ENCODE measurements at places on chromosomes 16 and 17. TPM values are rescaled to one million over a fixed set of nuclear protein-coding genes. Genes with fewer than 3 reads are reported as not detected.

GRCh38 chr16:55574811-55575210 lies 8.3 kb downstream of the CAPNS2 start:
- H3K27ac ChIP-seq, result no peak overlapping the region
- H3K36me3 ChIP-seq, result peaks cover 22% of the 10 kb centered on the region
- no peaks in the 10 kb centered on the region for H3K27me3 ChIP-seq
- H3K4me1 ChIP-seq, result no peaks in the 10 kb centered on the region
- no peak overlapping the region for H3K4me3 ChIP-seq
- no peak for DNase-seq

GRCh38 chr16:10552998-10553491 lies 27.4 kb downstream of the EMP2 start:
- no peaks in the 10 kb centered on the region for H3K4me1 ChIP-seq
- no peaks in the 10 kb centered on the region for H3K27me3 ChIP-seq
- no peaks in the 10 kb centered on the region for H3K36me3 ChIP-seq
- peak overlapping the region; percentile 35 for H3K4me3 ChIP-seq

DNA sequence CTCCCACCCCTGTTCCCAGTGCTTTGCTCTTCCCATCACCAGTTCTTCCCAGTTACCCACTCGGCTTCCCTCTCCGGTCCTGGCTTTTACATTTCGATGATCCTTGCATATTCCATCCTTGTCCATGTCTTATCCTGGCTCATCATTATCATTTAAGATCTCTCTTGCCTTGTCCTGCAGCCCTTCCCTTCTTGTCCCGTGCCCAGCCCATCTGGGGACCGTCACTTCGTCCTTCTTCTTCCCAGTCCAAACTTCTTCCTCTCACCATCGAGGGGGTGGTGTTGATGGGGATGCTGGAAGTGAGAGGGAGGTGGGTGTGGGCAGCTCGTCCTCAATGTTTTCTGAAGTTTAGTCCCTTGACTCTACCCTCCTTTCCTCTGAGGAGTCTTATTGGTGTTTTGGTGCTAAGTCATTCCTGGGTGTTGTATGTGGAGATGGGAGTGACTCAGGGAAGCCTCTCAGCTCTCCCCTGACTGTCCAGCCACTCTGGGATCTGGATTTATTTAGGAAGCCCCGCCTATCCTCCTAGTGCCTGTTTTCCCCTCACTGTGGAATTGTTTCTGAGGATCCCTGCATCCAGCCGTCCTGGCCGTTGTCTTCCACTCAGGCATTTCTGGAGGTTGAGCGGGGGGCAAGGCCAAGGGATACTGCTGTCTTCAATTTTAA lies 975 bp downstream of the SNX29 start:
- peak; percentile 19 for DNase-seq
- no peaks in the 10 kb centered on the region for H3K4me1 ChIP-seq
- peaks cover 4% of the 10 kb centered on the region for H3K36me3 ChIP-seq
- H3K27me3 ChIP-seq, result no peaks in the 10 kb centered on the region

- no peak for DNase-seq
- H3K4me3 ChIP-seq, result no peak overlapping the region
- no peak overlapping the region for H3K27ac ChIP-seq
- peaks cover 8% of the 10 kb centered on the region for H3K4me1 ChIP-seq
- no peaks in the 10 kb centered on the region for H3K27me3 ChIP-seq
Measured at GRCh38 chr16:27370318-27370717, 31.7 kb upstream of the IL21R start.

DNA sequence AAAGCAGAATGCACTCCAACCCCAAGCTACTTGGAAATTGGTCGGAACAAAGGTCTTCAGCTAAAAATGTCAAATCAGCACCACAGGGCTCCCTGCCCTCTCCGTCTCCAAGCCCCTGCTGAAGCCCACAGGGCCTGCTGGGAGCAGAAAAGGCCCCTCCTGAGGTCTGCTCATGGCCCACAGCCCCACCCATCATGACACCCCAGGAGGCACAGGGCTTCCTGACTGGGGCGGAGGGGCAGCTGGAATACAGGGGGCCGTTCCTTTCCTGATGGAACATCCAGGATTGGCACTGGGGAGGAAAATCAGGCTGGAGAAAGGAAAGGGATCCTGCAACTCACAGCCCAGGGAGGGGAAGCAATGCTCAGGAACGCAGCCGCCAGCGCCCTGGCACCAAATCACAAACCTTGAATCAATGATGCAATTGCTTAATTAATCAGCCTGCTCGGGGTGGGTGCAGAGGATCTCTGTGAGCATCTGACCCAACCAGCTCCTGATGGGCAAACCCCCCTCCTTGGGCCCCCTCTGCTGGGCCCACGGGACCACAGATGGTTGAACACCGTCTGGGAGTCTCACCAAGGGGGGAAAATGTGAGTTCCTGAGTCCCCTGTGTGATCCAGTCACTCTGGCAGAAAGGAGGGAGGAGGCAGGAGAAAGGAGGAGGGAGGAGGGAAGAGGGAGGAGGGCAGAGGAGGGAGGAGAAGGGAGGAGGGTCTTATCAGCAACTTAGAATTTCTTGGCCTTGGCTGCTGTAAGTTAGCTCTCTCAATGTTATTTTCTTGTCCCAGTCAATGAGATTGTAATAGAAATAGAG lies 155.5 kb downstream of the ZNF423 start:
- DNase-seq, result no peak
- H3K27ac ChIP-seq, result peak overlapping the region; percentile 88
- H3K4me3 ChIP-seq, result no peak overlapping the region
- H3K27me3 ChIP-seq, result no peaks in the 10 kb centered on the region

DNA sequence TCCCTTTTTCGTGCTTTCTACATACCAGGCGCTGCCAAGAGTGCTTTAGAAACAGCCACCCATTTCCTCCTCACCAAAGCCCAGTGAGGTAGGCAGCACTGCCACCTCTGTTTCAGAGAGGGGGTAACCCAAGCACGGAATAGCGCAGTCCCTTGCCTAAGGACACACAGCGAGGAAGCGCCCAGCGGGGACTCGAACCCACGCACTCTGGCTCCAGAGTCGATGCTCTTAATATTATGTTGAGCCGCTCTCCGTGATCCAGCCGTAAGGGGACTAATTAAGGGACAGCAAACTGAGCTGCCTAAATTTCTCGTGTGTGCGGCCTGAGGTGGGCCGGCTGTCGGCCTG lies 497 bp downstream of the CES1 start:
- H3K4me3 ChIP-seq, result peak overlapping the region; percentile 7
- H3K4me1 ChIP-seq, result no peaks in the 10 kb centered on the region
- H3K27ac ChIP-seq, result peak overlapping the region; percentile 38
- H3K27me3 ChIP-seq, result no peaks in the 10 kb centered on the region

SALL1 gene
- total RNA-seq, result 1.4 TPM

TEKT1 gene
- total RNA-seq, result not detected

CTRB2 gene
- 19.8 TPM for total RNA-seq

KRTAP3-1 gene
- total RNA-seq, result not detected

All from tibial nerve (tissue), 4 donors.